ENCODE measurements at places on chromosomes 16 and 17. TPM values are rescaled to one million over a fixed set of nuclear protein-coding genes. Genes with fewer than 3 reads are reported as not detected.

The KRTAP16-1 gene
- not detected for total RNA-seq

The P4HB gene
- total RNA-seq, result 400 TPM

The CHST4 gene
- total RNA-seq, result 0.20 TPM

The OR1A1 gene
- total RNA-seq, result not detected

DNA sequence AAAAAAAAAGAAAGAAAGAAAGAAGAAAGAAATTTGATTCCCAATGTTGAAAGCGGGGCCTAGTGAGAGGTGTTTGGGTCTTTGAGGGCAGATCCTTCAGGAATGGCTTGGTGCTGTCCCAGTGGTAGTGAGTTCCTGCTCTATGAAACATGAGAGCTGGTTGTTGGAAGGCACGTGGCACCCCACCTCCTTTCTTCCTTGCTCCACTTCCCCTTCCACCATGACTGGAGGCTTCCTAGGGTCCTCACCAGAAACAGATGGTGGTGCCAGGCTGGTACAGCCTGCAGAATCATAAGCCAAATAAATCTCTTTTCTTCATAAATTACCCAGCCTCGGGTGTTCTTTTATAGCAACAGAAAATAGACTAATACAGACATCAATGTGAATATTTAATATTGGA, 147.3 kb upstream of the KCNJ18 start:
- H3K27me3 ChIP-seq, result no peaks in the 10 kb centered on the region
- DNase-seq, result no peak
- peaks cover 3% of the 10 kb centered on the region for H3K4me1 ChIP-seq
- no peaks in the 10 kb centered on the region for H3K36me3 ChIP-seq
- no peak overlapping the region for H3K4me3 ChIP-seq
- no peak overlapping the region for H3K27ac ChIP-seq

All from ovary (tissue), 10 donors.